ENCODE measurements at places on chromosomes 12 and 14.

- no peak for DNase-seq
Measured at GRCh38 chr14:24231263-24232120, 675 bp downstream of the NEDD8 start.

DNA sequence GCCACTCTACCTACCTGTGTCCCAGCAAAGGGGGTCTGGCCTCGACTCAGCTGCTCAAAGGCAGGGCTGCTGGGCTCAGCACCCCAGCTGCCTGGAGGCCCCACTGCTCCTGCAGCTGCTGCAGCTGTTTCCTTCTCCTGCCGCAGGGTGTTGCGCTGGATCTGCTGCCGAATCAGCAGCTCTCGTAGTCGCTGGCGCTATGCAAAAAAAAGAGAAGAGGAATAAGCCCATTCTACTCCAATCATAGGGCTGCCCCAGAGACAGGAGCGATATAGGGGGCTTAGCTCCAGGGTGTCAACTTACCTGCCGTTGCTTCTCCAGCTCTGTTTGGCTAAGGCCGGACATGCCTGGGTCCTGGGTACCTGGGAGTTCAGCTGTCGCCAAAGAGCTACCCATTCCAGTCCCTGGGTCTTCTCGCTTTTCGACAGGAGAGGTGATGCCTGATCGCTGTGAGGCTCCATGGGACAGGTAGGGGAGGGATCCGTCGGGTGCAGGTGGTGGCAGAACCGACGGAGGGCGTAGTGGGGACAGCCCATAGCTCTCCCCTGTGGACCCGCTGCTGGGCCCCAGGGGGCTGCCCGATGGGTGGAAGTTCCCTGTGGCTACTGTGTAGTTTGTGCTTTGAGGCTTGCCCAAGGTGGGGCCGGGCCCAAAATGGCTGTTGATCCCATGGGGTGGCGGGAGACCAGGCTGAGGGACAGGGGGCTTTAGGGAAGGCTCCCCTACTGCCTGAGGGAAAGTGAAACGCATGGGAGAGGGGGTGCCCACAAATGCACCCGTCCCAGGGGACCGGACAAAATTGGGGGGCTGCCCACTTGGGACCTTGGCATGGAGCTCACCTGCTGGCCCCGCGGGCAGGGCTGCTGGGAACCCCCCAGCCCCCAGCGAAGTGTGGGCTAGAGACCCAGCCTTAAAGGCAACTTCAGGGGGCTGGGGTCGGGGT is 20.9 kb downstream of the KMT2D start:
- no peak for DNase-seq

- no peak for DNase-seq
Measured at GRCh38 chr14:30996892-30997659, 28.4 kb upstream of the AP4S1 start.

DNA sequence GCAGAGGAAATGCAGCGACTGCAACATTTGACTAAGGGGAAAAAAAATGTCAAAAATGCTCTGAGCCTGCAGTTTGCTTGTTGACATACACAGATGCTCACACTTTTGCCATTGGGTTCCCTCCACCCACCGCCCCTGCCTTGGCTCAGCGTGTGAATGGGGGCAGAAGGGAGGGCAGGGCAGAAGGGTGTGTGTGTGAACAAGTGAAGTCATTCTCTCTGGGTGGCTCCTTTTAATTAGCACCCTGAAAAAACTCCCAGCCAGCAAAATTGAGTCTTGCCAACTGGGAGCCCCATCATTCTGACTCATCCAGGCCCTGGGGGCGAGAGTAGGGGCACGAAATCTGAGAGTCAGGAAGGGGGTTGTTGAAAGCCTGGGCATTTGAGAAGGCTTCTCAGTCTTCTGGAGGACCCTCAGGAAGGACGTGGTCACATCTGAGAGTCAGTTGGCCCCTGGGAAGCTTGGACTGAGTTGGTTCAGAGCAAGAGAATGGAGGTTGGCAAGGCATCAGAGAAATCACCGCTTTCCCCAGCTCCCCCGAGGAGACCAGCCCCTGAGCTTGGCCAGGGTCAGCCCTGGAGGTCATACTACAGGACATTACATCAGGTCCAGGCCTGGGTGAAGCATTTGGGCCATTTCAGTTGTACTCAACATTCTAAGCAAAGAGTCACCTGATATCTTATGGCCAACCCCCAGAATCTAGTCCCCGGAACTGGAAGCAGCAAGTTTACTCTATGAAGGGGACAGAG is 22.7 kb upstream of the KRT78 start:
- DNase-seq = no peak

DNA sequence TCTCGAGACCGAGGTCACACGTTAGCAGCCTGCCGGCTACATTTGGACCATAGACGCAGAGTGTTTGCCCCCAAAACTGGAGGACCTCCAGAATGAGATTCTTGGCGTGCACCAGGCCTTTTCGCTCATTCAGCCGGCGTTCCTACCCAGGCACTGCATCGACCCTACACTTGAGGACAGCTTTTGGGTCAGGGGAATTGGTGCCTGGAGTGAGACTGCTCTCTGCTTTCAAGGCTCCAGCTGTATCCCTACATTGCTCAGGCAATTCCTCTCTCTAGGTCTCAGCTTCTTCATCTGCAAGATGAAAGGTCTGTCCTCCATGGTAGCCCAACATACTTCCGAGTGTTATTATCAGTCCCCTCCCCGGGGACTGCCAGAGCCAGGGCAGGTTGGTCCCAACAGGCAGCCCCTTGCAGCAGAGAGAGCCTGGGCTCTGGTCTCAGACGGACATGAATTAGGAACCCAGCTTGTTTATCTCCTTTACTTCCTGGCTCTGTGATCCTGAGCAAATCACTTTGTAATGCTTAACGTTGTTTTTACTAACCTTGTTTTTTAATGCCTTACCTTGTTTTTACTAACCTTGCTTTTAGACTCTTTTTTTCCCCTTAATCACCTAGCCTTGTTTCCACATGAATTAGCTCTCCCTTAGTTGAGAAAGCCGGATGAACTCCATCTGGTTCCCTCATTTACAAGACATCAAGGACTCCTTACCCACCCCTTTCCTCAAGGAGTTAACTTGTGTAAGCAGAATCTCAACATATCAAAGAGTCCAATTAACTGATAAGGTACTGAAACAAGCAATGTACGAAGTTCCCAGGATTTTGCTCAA is 892 bp downstream of the TCHP start:
- DNase-seq = no peak

DNA sequence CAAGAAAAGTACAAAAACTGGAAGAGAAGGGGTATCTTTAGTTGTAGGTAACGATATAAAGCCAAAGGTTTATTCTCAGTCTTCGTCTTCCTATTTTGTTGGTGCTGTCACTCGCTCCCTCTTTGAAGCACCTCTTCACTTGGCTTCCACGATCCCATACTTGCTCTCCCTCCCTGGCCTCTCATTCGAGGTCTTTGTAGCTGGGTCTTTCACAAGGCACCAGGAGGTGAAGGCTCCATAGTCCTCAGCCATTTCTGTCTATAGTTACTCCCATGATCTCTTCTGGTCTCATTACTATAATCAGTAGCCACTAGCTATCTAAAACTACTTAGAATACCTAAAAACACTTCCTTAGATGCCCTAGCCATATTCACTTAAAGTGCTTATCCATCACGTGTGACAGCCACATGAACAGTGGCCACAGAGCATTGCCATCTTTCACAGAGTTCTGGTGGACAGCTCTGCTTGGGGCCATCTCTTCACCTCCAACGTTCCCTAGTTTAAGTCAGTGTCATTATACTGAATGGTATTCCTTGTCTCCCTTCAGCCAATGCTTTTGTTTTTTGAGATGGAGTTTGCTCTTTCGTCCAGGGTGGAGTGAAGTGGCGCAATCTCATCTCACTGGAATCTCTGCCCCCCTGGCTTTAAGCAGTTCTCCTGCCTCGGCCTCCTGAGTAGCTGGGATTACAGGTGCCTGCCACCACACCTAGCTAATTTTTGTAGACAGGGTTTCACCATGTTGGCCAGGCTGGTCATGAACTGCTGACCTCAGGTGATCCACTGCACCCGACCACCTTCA is 57.1 kb downstream of the ATP2A2 start:
- no peak for DNase-seq

- DNase-seq = no peak
Measured at GRCh38 chr12:47896633-47897032, 8.2 kb downstream of the VDR start.

DNA sequence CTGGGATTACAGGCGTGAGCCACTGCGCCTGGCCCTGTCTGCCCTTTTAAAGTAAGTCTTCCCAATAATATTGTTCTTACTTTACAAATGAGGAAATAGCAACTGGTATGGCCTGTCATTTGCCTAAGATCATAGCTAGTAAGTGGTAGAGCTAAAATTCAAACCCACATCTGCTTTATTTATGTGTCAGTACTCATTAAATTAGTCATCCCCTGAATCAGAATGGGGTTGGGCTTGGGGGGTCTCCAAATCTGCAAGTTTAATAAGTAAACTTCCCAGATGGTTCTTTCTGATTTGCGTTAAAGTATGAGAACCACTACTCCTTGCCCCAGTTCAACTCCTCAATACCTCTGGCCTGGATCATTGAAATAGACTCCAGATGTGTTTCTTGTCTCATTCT is 96.2 kb downstream of the FAR2 start:
- DNase-seq = no peak

DNA sequence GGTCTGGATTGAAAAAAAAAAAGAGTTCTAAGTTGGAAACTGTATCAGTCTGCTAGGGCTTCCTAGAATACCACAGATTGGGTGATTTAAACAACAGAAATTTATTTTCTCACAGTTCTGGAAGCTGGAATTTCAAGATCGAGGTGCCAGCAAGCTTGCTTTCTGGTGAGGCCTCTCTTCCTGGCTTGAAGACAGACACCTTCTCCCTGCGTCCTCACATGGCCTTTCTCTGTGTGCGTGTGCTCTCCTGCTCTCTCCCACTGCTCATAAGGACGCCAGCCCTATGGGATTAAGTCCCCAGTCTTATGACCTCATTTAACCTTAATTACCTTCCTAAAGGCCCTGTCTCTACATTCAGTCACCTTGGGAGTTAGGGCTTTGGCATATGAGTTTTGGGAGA is 215.5 kb downstream of the PIK3C2G start:
- DNase-seq = no peak

DNA sequence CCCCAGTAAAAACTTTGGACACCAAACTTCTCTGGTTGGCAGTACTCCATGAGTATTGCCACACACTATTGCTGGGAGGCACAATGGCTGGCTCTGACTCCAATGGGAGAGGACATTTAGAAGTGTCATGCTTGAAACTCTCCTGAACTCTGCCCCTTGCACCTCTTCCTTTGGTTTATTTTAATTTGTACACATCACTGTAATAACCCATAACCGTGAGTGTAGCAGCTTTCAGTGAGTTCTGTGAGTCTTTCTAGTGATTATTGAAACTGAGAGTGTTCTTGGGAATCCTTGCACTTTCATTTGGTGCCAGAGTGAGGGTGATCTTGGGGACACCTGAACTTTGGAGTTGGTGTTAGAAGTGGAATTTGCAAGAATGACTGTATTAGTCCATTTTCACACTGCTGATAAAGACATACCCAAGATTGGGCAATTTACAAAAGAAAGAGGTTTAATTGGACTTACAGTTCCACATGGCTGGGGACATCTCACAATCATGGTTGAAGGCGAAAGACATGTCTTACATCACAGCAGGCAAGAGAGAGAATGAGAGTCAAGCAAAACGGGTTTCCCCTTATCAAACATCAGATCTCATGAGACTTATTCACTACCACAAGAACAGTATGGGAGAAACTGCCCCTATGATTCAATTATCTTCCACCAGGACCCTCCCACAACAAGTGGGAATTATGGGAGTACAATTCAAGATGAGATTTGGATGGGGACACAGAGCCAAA is 41.3 kb upstream of the CEP83 start:
- no peak for DNase-seq

Measured in stimulated activated CD4-positive, alpha-beta T cell treated with anti-CD3 and anti-CD28 coated beads, TNF-alpha, amount 100 ng/mL, for 4 hours (primary cell).